ENCODE measurements at places on chromosomes 7 and 10.
A peak's percentile ranks its signal among the peaks of the same experiment; 100 is the strongest.

GRCh38 chr10:15624401-15625196 is 95.1 kb downstream of the ITGA8 start:
- no peak for ATAC-seq

DNA sequence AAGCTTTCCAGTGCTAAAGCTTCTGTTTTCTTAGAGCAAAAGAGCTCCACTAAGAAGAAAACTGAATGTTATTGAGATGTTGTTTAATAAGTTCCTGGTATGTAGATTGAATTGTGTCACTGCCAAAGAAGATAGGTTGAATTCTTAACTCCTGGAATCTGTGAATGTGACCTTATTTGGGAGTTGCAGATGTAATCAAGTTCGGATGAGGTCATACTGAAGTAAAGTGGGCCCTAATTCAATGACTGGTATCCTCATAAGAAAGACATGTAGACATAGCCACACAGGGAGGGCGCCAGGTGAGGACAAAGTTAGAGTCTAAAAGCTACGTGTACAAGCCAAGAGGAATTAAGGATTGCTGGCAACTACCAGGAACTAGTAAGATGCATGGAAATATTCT is 732.1 kb upstream of the C7orf33 start:
- ATAC-seq = peak; percentile 25

GRCh38 chr7:122844191-122844988 is 41.9 kb downstream of the CADPS2 start:
- ATAC-seq = no peak

DNA sequence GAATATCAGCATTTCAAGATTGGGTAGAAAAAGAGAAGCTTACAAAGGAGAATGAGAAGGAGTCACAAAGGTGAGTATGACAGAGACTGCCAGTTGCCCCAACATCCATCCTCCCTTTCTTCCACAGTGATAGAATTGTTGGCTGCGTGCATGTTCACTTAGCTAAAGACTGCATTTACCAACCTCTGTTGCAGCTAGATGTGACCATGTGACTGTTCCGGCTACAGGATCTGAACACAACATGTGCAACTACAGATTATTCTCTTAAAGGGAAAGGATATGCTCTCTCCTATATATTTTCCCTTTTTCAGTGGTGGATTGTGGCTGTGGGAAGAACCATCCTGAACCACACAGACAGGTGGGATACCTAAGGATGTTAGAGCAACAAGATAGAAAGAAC is 60.5 kb upstream of the ZNRF2 start:
- no peak for ATAC-seq

DNA sequence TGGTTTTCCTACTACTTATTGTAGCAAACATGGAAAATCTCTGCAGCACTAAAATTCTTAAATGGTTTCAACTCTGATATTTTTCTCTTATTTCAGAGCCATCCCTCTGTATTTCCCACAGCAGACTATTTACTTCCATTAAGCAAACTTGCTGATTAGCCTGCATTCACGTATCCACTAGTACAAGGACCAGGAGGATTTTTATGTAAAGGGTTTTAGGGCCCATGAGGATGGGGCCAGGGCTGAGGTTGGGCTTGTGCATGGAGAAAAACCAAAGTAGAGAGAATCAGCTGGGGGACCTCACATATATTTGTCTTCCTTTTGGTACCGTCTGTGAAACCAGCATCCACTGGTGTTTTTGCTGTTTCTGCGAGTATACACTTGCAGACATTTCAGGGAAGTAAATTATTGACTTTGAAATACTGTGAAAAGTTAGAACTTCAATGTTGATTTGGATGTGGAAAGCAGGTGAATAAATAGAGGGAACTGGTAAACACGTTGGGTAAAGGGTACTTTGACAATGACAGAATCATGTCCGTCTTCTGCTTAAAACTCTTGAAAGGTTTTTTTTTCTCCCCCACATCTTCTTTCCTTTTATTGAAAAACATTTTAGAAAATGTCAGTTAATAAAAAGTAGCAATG is 44.3 kb downstream of the ERLIN1 start:
- ATAC-seq = no peak

GRCh38 chr7:18974803-18975202 is 142.6 kb downstream of the TWIST1 start:
- peak; percentile 23 for ATAC-seq

DNA sequence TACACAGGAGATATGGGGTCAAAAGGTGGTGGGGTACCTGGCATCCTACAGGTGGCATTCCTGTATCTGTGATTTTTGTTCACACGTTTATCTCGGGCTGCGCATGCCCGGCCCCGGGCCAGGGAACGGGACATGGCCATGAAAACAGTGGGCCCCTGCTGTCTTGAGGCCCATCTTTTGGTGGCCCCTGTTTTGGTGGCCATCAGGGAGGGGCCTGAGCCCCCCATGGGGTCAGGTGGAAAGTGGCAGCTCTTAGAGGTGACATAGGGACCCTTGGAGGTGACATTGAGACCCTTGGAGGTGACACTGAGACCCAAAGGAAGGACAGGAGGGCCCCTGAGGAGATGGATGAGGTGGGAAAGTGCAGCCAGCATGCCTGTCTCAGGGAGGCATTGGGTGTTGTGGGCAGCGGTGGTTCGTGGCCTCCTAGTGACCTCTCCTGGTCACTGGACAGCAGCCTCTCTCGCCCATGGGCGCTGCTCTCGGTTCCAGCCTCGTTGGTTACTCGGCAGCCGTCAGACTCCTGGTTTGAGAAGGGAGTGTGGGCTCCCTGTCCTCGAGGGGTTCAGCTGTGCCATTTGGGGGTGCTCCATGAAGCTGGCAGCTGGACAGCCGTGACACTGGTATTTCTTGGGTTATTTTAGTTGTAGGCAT is 39.9 kb downstream of the INPP5A start:
- ATAC-seq = peak; percentile 72

GRCh38 chr7:117715784-117716445 is 157.3 kb downstream of the CTTNBP2 start:
- ATAC-seq = peak; percentile 94

DNA sequence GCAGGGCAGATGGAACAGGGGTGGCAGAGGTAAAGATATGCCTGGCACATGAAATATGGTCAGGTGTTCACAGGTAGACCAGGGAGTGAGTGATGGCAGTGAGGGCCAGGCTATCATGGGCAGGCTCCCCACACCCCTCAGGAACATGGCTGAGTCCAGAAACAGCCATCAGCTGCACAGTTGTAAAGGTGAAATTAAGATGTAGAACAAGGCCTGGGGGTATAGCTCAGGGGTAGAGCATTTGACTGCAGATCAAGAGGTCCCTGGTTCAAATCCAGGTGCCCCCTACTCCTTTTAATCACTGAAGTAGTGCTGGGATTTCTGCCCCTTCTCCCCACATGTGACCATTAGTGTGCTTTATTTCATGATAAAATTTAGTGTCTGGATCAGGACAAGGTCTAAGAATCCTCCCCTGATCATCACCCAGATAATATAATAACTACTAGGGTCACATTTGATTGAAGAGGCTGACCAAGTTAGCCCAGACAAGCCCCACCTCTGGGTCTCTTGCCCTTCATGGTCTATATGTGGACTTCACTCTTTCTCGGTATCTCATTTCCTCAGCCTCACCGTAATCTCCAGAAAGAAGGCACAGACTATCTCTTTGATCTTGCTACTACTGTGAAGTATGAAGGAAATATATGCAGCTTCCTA is 69.0 kb downstream of the ZNF783 start:
- peak; percentile 51 for ATAC-seq

GRCh38 chr7:157941210-157941609 is 604.4 kb downstream of the DNAJB6 start:
- no peak for ATAC-seq

GRCh38 chr10:43824934-43825333 is 176.3 kb upstream of the ZNF32 start:
- no peak for ATAC-seq

GRCh38 chr10:128422190-128422589 is 296.0 kb upstream of the MKI67 start:
- no peak for ATAC-seq

DNA sequence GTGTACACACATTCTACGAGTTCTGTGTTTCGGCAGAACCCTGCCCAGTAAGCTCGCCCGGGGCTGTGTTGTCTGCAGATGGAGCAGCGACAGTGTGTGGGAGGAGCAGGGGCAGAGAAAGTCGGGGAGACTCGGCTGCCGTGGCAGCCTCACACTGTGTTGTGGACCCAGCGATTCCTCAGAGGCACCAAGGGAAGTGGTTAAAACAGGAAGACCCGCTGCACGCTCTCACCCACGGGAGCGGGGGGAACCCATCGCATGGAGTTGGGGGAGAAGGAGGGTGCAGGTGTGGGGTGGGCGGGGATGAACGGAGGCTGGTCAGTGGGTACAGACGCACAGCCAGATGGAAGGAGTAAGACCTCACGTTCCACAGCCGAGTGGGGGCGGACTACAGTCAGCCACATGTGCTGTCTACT is 250.2 kb downstream of the ELFN1 start:
- no peak for ATAC-seq

- ATAC-seq = no peak
Measured at GRCh38 chr10:12974078-12974477, 27.4 kb downstream of the CCDC3 start.

DNA sequence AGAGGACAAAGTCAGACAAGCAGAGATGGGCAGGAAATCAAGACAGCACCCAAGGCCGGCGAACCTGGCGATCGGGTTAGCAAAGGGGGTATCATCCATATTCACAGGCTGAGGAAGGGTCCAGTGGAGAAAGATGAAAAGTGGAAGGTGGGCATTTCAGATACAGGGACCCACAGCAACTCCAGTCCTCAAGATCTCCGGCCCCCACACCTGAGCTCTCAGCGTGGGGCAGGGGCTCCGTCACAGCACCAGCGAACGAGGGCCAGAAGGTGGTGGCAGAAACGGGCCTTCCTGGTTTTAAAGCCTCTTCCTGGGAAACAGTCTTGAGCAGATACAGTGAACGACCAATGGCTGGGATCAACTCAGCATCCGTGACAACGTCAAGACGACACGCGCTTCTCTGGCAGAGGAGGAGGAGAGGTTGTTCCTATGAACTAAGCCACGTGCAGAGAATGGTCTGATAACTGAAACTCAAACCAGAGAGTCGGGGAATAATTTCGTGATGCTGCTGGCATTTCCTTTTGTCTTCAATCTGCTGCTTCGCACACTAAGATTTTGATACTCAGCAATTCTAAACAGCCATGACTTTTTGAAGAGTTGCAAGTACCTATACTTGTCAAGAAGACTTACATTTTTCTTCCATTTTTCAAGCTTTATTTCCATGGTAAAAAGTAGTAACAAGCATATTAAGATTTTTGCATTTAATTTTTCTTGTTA is 219.8 kb downstream of the ZMYND11 start:
- ATAC-seq = no peak

DNA sequence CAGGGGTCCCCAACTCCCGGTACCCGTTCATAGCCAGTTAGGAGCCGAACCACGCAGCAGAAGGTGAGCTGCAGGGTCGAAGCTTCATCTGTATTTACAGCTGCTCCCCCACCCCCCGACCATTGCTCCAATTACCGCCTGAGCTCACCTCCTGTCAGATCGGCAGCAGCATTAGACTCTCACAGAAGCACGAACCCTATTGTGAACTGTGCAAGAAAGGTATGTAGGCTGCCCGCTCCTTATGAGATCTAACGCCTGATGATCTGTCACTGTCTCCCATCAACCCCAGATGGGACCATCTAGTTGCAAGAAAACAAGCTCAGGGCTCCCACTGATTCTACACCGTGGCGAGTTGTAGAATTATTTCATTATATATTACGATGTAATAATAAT is 14.6 kb upstream of the AZGP1 start:
- no peak for ATAC-seq

GRCh38 chr10:55500931-55501559 is 700.0 kb upstream of the PCDH15 start:
- peak; percentile 86 for ATAC-seq

Measured in SK-N-SH treated with all-trans-retinoic acid at 6 μM for 48 hours (cell line).